ENCODE measurements at places on chromosomes 11 and 22.

- H3K4me3 ChIP-seq = no peak overlapping the region
- no peaks in the 10 kb centered on the region for H3K27me3 ChIP-seq
- no peaks in the 10 kb centered on the region for H3K4me1 ChIP-seq
- H3K27ac ChIP-seq = no peak overlapping the region
- H3K36me3 ChIP-seq = no peaks in the 10 kb centered on the region
Measured at GRCh38 chr11:47333526-47333845, 19.0 kb downstream of the MYBPC3 start.

- peak; percentile 31 for DNase-seq
- H3K27me3 ChIP-seq = no peaks in the 10 kb centered on the region
- H3K4me3 ChIP-seq = no peak overlapping the region
- H3K27ac ChIP-seq = no peak overlapping the region
- no peaks in the 10 kb centered on the region for H3K4me1 ChIP-seq
- H3K36me3 ChIP-seq = no peaks in the 10 kb centered on the region
Measured at GRCh38 chr11:8298801-8299786, 35.4 kb upstream of the LMO1 start.

DNA sequence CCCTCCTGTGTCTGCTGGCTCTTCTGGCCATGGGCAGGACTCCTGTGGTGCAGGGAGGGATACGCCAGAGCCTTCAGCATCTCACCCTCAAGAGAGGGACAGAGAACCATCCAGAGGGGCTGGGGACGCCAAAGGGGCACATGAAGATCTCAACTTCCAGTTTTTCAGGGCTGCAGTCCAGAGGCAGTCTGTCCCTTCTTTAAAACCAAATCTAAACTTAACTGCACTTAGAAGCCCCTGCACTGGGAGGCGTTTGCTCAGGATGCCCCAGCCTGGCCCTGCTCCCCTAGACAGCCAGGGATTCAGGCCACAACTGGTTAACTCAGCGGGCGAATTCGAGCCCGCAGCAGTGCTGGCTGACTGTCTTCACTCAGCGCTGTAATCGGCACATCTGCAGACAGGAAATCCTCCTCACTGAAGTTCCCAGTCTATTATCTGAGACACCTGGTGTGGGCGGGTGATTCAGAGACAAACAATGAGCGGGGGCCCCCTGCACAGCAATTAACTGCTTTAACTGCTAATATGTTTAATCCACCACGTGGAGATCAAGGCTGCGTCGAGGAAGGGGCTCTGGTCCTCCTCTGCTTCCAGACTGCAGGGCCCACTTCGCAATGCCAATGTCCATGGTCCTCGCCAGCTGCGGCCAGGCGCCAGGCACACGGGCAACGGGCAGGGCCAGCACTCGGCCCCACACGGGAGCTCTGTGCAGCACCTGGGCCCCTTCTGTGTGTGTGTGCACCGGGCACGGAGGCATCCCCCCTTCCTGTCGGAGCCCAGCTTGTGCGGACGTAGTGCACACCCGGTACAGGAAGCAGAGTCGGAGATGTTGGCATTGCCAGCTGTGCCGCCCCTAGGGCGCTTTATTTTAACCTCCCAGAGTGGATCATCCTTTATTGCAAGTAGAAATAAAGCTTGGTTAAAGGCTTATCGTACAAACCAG lies 36.9 kb upstream of the GNB1L start:
- H3K4me1 ChIP-seq = peaks cover 19% of the 10 kb centered on the region
- H3K36me3 ChIP-seq = no peaks in the 10 kb centered on the region
- no peak overlapping the region for H3K4me3 ChIP-seq

GRCh38 chr22:35838855-35839576 lies 121.3 kb downstream of the APOL5 start:
- H3K27me3 ChIP-seq = no peaks in the 10 kb centered on the region
- peaks cover 7% of the 10 kb centered on the region for H3K4me1 ChIP-seq
- H3K36me3 ChIP-seq = no peaks in the 10 kb centered on the region
- peak overlapping the region; percentile 90 for H3K27ac ChIP-seq

DNA sequence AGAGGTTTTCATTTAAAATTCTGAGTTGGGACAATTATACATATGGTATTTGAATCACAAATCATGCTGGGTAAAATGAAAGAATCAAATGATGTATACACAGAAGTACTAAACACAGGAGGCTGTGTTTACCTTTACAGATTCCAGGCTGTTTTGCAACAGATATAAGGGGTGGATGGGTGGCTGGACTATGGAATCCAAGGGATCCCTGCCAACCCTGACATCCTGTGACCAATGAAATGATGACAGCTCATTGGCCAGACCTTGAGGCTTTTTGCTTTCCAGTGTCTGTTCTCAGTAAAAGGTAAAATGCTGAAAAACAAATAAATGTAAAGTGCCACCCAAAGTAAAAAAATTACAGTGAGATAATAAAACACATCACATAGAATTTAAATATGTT lies 3.3 kb upstream of the DDI1 start:
- H3K4me3 ChIP-seq = no peak overlapping the region
- no peak overlapping the region for H3K27ac ChIP-seq
- H3K4me1 ChIP-seq = no peaks in the 10 kb centered on the region
- no peaks in the 10 kb centered on the region for H3K27me3 ChIP-seq

Data from endodermal cell (in vitro differentiated cells).